ENCODE measurements at places on chromosomes 6 and 20.
A peak's percentile ranks its signal among the peaks of the same experiment; 100 is the strongest.

- DNase-seq: no peak
Observed at GRCh38 chr20:62423326-62423706, 4.0 kb downstream of the RBBP8NL start.

- DNase-seq: no peak
Observed at GRCh38 chr6:21327326-21328112, 266.0 kb upstream of the SOX4 start.

- no peak for DNase-seq
Observed at GRCh38 chr6:161013695-161014094, 22.1 kb downstream of the MAP3K4 start.

DNA sequence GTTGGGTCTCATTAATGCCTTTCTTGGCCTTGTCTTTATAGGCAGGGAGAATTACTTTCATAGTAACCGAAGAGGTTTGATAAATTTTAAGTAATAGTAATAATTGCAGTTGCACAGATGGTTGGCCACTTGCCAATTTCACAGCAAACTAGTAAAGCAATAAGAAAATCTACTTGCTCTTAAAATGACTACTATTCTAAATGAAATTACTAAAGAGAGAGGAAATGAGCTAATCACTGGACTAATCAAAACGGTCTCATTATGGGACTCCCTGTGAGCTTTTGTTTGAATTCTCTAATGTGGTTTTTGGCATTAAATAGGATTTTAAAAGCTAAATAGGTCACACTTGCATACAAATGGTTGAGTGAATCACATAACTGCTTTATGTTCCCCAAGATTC lies 227.4 kb upstream of the PLN start:
- DNase-seq: peak; percentile 28

DNA sequence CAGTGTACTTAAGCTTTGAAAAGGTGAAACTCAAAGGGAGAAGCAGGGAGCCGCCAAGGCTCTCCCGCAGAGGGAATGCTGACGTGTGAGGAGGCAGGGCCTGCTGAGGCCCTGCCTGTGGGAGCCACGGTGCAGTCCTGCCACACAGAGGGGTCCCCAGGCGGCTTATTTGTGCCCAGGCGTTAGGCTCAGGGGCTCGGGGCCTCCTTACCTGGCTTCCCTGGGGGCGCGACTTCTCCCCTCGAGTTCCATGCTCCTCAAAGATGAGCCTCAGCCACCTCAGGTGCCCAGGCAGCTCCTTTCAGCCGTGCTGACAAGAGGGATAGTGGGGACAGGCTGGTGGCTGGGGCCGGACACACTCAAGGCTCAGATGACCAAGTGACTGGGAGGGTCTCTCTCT lies 2.2 kb upstream of the KIF25 start:
- no peak for DNase-seq

- no peak for DNase-seq
Observed at GRCh38 chr6:38722727-38723334, 7.7 kb downstream of the DNAH8 start.

GRCh38 chr6:145540741-145541140 lies 194.6 kb downstream of the EPM2A start:
- no peak for DNase-seq

- peak; percentile 10 for DNase-seq
Observed at GRCh38 chr6:29792123-29793035, 35.2 kb upstream of the HLA-G start.

GRCh38 chr6:37913210-37913609 lies 93.7 kb downstream of the ZFAND3 start:
- DNase-seq: peak; percentile 22

DNA sequence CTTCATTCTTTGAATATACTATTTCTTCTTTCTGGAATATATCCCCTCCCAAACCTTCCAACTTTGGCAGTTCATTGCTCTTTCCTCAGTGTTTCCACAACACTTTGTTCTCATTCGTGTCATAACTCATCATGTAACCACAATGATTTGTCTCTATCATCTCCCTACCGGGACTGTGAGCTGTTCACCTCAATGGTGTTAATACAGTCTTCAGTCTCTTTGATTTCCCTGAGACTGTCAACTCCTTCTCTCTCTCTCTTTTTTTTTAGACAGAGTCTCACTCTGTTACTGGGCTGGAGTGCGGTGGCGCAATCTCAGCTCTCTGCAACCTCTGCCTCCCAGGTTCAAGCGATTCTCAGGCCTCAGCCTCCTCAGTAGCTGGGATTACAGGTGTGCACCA lies 2.5 kb upstream of the MMP24 start:
- no peak for DNase-seq

- DNase-seq: no peak
Observed at GRCh38 chr6:46592740-46593139, 59.9 kb downstream of the CYP39A1 start.

DNA sequence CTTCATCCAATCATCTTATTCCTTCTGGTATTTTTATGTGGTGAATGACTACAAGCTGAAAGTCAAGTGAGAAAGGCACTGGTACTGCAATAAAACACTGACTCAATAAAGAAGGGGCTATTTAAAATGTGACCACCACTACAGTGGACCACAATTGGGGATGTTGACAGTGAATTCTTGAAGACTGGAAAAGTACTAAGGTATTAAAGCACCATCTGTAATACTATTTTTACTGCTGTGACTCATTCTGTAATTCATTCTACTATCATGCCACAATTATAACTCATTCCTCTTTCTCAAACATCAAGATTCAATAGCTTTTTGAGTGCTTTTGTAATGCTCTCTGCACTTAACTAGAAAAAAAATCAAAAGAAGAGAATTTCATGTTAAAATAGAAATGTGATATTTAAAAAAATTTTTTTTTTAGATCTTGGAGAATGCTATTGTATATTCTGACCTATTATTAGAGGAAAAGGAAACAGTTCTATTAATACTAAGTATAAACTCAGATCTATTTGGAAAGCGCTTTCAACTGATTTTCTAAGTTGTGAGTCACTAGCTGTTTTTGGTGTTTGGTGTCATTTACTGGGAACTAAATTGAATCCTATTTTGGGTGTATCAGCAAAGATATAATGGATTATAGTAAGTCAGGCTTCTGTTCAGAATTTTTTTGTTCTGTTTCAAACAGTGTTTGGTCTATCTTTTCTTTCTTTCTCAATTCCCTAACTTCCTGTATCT lies 104.7 kb upstream of the TMEM170B start:
- DNase-seq: peak; percentile 72

DNA sequence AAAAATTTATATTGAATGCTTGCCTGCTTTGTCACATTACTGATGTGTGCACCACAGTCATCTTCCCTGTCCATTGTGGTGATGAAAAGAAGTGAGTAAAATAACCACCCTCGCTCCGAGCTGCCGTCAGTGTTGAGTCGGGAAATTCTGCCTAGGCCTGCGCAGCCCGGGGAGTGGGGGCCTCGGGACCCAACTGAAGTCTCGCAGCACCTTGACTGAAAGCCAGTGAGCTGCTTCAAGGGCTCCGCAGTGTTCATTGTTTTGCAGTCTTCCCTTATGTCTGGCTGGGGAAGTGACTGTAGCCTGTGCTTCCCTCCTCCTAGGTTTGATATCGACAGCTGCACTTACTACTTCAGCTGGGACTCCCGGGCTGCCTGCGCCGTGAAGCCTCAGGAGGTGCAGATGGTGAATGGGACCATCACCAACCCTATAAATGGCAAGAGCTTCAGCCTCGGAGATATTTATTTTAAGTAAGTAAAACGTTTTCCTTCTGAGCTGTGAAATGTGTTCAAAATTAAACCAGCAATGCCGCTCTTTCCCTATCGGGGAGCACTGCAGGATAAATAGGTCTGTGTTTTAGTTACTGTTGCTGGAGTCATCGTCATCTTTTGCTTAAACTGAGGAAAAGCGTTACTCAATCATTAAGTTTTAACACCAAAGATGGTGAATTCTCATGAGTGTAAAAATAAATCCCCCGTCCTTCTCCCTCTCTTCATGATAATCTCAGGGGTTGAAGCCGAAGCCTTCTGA lies 32.7 kb upstream of the SLC22A1 start:
- no peak for DNase-seq

DNA sequence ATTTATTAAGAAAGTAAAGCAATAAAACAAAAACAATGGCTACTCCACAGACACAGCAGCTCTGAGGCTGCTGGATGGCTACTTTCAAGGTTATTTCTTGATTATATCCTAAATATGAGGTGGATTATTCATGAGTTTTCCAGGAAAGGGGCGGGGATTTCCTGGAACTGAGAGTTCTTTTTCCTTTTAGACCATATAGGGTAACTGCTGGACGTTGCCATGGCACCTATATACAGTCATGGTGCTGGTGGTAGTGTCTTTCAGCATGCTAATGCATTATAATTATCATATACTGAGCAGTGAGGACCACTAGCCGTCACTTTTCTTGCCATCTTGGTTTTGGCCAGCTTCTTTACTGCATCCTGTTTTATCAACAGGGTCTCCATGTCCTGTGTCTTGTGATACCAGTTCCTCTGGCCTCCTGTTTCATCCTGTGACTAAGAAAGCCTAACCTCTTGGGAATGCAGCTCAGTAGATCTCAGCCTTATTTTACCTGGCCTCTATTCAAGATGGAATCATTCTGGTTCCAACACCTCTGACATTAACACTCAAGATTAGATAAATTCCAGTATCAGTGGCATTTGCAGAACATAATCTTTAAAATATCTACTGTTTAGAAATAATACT lies 32.3 kb upstream of the TRDN start:
- DNase-seq: no peak

DNA sequence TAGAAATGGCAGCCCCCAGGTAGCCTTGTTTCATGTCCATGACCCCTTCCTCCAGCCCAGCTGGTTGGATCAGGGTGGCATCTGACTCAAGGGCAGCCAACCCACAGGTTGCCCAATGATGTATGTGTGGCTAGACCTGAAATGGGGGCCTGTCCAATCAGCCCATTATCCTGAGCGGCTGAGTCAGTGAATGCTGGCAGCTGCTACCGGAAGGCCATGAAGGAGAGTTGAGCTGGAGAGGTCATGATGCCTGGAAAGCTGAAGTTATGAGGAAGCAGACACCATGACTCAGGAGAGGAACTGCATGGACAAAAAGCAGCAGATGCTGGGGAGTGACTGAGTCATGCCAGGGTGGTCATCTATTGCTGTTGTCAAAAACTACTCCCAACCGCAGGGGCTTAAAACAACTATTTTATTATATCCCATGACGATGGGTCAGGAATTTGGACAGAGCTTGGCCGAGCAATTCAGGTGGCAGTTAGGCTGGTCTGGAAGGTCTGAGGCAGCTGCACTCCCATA lies 67.3 kb downstream of the MDGA1 start:
- peak; percentile 96 for DNase-seq

- DNase-seq: peak; percentile 6
Observed at GRCh38 chr6:39296745-39297640, 17.2 kb downstream of the KCNK17 start.

DNA sequence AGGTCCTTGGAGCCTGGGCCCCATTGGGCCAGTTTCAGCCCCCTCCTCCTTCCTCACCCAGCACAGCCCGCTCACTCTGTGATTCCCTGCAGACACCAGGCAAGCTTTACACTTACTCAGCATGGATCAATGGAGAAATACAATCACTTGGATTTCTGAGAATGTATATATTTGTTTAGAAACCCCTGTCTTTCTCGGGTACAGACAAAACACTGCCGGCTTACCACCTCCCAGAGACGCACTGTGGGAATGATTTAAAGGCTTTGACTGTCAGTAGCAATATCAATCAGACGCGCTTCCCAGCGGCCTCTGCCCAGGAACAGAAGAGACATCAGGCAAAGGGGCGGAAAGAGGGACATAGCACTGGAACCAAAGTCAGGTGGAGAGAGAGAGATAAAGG lies 186.5 kb downstream of the MAFB start:
- DNase-seq: no peak

DNA sequence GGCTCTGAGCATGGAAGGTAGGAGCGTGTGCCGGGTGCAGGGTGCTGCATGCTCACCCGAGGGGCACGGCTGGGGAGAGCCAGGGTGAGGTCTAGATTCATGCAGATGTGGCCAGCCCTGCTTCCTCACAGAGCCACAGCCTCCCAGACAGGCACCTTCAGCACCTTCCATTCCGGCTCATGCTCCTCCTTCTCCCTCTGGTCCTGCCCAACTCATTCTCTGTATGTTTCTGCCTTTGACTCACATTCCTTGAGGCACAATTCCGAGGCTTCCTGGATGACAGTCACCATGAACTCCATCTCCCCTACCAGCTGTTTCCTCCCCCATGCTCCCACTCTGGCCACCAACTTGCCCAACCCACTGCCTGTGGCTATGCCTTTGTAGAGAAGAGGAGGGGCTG lies 35.4 kb downstream of the DACT2 start:
- DNase-seq: no peak

DNA sequence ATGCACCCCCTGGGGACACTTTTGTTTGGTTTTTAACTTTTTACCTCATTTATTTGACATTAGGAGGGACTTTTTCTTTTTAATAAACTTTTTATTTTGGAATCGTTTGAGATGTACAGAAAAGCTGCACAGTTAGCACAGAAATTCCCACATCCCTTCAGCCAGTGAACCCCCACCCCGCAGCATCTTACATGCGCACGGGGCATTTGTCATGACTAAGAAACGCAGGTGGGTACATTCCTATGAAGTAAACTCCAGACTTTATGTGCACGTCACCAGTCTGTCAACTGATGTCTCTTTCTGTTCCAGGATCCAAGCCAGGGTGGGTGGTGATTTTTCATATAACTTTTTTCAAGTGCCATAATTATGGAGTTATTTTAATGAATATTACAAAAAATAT lies 4.9 kb upstream of the ZNF831 start:
- no peak for DNase-seq

DNA sequence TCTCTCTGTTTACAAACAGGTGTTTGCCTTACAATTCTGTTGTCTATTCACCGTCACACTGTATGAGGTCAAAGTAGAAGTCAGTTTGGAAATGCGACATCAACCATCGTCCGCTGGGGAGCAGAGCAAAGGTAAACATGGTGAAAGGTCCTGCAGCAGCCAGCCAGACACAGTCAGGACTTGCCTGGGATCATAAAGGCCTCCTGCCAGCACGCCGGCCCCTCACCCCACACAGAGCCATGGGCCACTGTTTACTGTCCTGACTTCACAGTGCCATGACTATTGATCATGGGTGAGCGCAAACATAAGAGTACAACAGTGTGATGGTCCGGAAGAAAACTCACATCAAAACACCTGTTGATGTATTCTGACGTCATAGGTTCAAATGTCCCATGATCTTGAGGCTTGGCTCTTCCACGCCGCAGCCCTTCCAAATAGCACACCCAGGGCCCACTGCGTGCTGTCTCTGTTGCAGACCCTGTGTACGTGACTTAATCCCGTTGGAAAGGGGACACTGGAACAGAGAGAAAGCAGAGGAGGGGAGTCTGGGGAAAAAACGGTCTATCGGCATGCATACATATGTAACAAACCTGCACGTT lies 16.9 kb upstream of the PPP1R3G start:
- DNase-seq: no peak

- DNase-seq: no peak
Observed at GRCh38 chr6:115594891-115595290, 465.8 kb downstream of the FRK start.

- DNase-seq: peak; percentile 81
Observed at GRCh38 chr6:134041093-134041492, 11.3 kb downstream of the SLC2A12 start.

- DNase-seq: no peak
Observed at GRCh38 chr6:89144354-89144906, 1.4 kb upstream of the PM20D2 start.

GRCh38 chr6:132192631-132193030 lies 208.6 kb downstream of the MOXD1 start:
- no peak for DNase-seq

Measured in choroid plexus epithelial cell (primary cell).